Activated T-cell treated with anti-CD3 and anti-CD28 coated beads, Interleukin-2, amount 50 U/mL, for 48 hours (primary cell): ENCODE measurements at places on chromosomes 16 and 17.
A peak's percentile ranks its signal among the peaks of the same experiment; 100 is the strongest.

GRCh38 chr16:23579371-23579770 is 16.7 kb downstream of the NDUFAB1 start:
- no peak for DNase-seq

DNA sequence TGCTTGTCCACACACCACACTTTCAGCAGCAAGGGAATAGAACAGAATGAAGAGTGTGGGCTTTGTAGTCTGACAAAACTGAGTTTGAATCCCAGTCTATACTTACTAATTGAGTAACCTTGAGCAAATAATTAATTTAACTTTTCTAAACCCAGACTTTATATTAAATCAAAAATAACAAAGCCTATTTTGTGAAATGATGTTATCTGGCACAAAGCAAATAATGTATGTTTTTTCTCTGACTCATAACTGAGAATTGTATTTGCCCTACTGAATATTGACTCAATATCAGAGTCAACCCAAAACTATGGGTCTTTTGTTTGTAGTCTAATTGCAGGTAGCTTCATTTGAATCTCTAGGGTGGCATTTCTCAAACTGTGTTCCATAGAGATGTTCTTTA is 77.9 kb upstream of the TANC2 start:
- no peak for DNase-seq

DNA sequence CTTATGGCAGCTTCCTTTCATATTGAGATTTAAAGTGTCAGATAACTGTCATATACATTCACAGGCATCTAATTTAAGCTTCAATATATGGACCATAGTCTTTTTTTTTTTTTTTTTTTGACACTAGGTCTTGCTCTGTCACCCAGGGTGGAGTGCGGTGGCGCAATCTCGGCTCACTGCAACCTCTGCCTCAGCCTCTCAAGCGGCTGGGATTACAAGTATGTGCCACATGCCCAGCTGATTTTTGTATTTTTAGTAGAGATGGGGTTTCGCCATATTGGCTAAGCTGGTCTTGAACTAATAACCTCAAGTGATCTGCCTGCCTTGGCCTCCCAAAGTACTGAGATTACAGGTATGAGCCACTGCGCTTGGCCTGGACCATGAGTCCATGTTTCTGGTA is 13.6 kb downstream of the CEP95 start:
- DNase-seq, result no peak

DNA sequence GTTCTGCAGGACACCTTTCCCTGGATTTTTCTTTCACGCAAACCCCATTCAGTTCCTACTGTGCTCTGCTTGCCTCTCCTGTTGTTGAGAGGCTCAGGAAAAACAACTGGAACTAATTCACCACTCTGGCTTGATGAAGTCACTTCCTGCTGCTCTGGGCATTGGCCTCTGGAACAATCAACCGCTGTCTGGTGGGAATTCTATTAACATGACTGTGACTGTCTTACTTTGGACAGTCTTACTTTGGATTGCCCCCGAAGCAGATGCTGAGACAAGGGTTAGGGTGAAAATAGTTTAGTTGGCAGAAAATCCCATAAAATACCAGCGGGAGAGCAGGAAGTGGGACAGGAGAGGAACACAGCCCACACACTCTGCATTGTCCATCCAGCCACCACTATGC is 90.0 kb upstream of the HSBP1 start:
- no peak for DNase-seq

- DNase-seq, result no peak
Observed at GRCh38 chr16:12160249-12160648, 183.7 kb downstream of the SNX29 start.

- no peak for DNase-seq
Observed at GRCh38 chr17:56373981-56374833, 219.3 kb upstream of the NOG start.

DNA sequence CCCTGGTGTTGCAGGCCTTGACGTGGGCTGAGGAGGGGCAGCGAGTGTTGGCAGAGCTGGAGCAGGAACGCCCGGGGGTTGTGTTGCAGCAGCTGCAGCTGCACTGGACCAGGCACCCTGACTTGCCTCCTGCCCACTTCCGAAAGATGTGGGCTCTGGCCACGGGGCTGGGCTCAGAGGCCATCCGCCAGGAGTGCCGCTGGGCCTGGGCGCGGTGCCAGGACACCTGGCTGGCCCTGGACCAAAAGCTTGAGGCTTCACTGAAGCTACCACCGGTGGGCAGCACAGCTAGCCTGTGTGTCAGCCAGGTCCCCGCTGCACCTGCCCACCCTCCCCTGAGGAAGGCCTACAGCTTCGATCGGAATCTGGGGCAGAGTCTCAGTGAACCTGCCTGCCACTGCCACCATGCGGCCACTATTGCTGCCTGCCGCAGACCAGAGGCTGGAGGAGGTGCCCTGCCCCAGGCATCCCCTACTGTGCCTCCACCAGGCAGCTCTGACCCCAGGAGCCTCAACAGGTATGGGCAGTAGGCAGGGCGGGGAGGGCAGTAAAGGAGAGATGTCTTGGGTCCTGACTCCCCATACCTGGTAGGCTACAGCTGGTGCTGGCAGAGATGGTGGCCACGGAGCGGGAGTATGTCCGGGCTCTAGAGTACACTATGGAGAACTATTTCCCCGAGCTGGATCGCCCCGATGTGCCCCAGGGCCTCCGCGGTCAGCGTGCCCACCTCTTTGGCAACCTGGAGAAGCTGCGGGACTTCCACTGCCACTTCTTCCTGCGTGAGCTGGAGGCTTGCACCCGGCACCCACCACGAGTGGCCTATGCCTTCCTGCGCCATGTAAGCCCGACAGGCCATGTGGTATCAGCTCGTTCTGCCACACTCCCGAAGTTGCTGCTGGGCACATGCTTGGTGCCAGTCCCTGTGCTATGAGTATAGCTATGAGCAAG is 5.6 kb downstream of the PLEKHG4 start:
- DNase-seq, result no peak

DNA sequence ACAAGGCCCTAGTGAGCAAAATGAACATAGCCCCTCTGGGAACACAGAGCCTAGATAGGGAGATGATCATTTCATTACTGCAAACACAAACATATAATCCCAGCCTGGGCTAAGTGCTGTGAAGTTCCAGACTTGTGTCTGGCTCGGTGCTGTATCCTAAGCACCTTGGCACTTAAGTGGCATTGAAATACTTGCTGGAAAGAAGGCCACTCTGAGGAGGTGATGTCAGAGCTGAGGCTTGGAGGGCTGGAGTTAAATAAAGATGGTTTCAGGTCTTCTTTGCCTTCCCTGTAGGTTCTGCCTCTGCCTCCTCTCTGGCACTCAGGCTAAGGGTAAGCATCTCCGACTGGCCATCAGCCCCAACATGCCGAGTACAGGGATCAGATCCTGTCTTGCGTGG is 2.4 kb upstream of the CACNA1G start:
- DNase-seq, result no peak

DNA sequence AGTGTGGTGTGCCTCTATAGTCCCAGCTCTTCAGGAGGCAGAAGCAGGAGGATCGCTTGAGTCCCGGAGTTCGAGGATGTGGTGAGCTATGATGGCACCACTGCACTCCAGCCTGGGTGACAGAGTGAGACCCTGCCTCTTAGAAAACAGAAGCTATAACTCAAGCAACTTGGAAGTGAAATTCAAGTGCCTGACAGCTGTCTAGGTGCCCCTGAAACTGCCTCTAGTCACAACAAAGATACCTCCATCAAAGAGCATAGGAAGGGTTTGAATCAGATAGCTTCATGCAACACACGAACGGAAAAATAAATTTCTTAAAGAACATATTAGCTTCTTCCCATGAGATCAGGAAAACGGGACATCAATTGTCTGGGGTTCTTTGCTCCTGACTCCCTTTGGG is 860 bp upstream of the PLCG2 start:
- DNase-seq, result no peak

GRCh38 chr17:72470734-72471133 is 349.9 kb downstream of the SOX9 start:
- no peak for DNase-seq

DNA sequence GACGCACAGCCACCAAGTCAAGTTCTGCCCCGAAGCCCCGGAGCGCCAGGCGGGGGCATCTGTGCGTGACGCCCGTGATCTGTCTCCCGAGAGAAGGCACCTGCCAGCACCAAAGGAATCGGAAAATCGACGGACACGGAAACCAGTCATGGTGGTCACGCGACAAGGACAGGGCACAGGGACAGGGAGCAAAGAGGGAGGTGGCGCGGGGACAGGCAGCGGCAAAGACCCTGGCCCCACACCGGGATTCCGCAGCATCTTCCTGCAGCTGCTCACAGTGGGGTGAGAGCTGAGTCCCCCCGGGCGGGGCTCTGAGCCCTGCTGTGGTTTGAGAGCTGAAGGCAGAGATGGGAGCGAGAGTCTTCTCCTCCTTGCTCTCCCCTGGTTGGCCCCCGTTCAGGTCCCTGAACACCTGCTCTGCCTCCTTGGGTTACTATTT is 56.4 kb downstream of the ABR start:
- DNase-seq, result no peak

- peak; percentile 79 for DNase-seq
Observed at GRCh38 chr16:79628501-79628975, 28.0 kb upstream of the MAF start.

DNA sequence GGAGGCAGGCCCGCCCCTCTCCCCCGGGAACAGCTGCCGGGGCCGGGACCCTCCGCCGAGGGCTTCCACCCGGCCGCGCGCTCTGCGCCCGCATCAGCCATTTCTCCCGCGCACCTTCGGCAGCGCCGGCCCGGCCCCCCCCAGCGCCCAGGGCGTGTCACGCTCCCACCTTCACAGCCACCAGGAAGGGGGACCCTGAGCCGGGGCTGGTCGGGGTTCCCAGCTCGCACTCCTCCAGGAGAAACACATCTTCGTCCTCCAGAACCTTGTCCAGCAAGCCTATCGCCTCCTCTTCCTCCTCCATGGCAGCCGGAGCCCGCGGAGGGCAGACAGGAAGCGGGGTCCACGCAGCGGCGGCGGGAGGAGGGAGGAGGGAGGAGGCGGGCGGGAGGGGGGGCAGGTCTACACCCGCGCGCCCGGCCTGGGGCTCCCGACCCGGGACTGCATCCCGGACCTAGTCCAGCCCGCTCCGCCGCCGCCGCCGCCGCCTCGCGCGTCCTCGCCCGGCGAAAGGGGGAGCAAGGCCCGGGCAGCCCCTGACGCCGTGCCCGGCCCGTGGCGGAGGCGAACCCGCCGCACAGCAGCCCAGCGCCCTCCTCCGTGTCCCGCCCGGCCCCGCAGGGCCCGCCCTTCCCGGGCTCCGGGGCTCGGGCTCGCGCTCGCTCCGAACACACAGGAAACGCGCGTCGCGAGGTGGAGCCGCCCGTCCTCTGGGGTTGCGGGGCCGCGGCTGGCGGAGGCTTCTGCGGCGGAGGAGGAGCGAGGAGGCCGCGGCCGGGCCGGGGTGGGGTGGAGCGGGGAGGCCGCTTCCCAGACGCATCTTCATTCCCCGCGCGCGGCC is 70.8 kb downstream of the ABR start:
- peak; percentile 79 for DNase-seq

DNA sequence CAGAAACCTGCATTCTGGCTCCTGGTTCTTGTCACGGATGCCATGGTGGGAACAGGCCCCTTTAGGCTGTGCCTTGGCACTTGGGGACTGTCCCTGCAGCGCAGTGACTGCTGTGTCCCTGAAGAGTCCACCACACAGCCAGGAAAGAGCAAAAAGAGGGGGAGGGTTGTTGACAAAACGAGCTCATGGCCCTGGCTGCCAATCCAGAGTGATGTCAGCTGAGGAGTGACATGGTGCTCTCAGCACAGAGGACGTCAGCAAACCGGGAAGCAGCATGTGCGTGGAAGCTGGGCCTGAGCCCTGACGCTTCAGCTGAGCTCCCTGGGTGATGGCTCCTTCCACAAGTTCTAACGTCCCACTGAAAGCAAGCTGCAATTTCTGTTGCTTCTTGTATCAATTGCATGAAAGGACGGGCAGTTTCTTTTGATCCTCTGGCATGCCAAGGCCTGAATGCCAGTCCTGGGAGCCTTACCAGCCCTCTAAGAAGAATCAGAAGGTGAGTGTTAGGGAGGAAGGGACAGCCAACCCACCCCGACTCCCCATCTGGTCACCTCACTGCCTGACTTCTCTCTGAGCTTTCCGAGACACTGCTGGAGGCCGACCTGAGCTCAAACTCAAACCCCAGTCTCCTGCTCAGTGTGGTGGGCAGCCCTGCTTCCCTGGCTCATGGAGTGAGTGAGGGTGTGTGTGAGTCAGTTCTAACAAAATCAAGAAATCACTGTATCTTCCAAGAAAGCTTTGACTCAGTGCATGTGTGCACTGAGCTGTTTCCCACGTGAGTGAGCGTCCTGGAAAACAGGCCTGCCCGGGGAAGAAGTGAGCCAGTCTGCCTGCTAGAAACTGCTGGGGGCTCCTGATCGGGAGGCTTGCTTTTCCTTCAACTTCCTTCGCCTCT is 14.7 kb upstream of the WNT3 start:
- DNase-seq, result peak; percentile 25

DNA sequence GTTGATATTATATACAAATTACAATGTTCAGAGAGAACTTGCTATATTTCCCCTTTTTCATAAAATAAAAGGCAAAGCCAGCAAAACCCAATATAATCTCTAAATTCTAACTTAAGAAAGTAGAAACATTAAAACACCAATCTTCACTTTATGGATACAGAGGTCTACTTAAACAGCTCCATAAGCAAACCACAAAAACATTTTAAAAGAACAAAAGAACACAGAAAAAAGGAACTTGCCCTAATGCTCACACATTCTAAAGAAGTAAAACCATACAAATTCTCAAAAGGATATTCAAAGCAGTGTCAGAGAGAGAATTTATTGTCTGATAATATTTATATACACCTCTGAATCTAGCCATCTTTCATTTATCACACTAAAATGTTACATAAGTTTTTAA is 606 bp downstream of the ABCA10 start:
- DNase-seq, result no peak

GRCh38 chr17:27206447-27206846 is 87.5 kb upstream of the WSB1 start:
- peak; percentile 23 for DNase-seq

GRCh38 chr16:89863741-89864526 is 9.5 kb upstream of the TCF25 start:
- peak; percentile 41 for DNase-seq

- DNase-seq, result no peak
Observed at GRCh38 chr16:71724320-71724751, at the start of gene PHLPP2. PHLPP2 (minus strand) TSS chr16:71724701; CDS start chr16:71714795, 9,906 bp downstream.
